Panc1 (cell line): ENCODE measurements at places on chromosomes 16 and 17.

GRCh38 chr17:79945591-79946255 is 89.9 kb downstream of the TBC1D16 start:
- DNase-seq, result no peak

DNA sequence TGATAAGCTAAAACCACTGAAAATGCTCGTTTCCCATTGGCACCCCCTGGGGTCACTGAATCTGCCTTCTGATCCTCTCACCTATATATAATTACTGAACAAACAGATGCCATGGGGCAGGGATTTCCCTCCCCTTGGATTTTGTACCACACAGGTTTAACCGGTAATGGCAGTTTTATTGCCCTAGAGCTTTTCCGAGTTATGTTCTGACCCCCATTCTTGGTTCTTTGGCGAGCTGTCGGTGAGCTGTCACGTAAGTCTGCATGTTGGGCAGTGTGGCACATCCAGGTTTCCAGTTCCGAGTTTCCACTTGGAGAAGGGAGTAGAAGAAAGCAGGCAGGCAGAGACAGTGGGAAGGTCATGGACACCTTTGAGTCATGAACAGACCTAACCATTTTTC is 7.1 kb downstream of the TMEM97 start:
- no peak for DNase-seq

DNA sequence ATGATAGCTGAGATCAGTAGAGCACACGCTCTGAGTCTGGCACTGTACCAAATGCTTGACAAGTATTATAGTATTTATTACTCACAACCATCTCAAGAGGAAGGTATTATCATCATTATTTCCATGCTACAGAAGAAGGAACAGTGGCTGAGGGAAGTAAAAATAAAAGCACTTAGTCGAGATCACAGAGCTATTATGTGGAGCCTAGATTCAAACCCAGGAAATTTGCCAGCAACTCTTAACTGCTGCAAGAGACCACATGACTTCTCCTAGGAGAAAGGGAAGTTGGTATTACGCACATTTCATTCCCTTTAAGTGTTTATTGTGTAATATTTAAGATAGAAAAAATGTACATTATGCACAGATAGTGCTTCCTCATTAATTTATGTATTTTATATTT is 1.0 kb upstream of the RHOT1 start:
- DNase-seq, result no peak

- DNase-seq, result no peak
These were observed 100.4 kb downstream of the STX8 start for GRCh38 chr17:9475101-9475658.

DNA sequence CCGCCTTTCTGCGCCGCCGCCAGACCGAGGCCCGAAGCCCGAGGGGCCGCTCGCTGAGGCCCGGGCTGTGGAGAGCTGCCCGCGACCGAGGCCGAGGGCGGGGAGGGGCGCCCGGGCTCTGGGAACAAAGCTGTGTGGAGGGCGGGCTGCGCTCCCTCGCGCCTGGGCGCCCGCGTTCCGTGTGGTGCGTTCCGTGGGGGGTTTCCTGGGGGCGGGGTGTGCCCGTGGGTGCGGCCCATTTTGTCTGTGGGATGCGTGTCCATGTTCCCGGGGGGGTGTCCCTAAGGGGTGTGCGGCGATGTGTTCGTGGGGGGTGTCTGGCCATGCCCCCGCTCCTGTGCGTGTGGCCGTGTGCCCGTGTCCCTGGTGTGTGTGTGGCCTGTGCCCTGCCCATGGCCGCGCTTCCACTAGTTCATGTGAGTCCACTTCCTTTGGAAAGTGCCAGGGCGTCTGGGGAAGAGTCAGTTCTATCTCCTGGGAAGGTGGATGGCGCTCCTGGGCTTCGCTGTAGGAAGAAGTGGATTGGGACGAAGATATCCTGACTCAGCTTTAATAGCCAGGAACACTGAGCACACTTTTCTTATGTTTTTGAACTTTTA is 520 bp downstream of the JPT2 start:
- no peak for DNase-seq
